ENCODE measurements at places on chromosomes 11 and 22. TPM values are rescaled to one million over a fixed set of nuclear protein-coding genes. Genes with fewer than 3 reads are reported as not detected.

GRCh38 chr22:19891317-19892256 lies 36.9 kb upstream of the GNB1L start:
- DNase-seq = peak; percentile 92

The CCDC87 gene
- 0.09 TPM for total RNA-seq

The CABP7 gene
- not detected for total RNA-seq

The MS4A12 gene
- total RNA-seq = not detected

The MLC1 gene
- total RNA-seq = not detected

The OTOG gene
- not detected for total RNA-seq

DNA sequence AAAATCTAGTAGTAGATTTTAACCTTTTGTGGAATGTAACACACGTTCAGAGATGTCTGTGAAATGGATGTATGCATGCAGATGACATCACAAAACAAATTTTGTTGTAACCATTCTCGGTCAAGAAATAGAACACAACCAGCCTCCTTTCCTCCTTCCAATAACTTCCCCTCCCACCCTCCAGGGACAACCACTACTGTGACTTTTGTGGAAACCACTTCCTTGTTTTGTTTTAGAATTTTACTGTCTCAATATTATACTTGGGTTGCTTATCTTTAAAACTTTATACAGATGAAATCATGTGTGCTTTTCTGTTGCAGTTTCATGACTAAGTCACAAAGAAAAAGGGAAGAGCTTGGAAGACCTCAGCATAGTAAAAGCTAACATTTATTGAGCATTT lies 189.4 kb upstream of the NCAM1 start:
- no peak for DNase-seq

The ANKK1 gene
- 0.14 TPM for total RNA-seq

- no peak for DNase-seq
Measured at GRCh38 chr11:14029440-14029839, 66.9 kb downstream of the SPON1 start.

- peak; percentile 63 for DNase-seq
Measured at GRCh38 chr11:95337175-95337957, 106.4 kb upstream of the SESN3 start.

GRCh38 chr11:63775191-63775590 lies 6.6 kb upstream of the ZFTA start:
- DNase-seq = no peak

The FGF19 gene
- not detected for total RNA-seq

DNA sequence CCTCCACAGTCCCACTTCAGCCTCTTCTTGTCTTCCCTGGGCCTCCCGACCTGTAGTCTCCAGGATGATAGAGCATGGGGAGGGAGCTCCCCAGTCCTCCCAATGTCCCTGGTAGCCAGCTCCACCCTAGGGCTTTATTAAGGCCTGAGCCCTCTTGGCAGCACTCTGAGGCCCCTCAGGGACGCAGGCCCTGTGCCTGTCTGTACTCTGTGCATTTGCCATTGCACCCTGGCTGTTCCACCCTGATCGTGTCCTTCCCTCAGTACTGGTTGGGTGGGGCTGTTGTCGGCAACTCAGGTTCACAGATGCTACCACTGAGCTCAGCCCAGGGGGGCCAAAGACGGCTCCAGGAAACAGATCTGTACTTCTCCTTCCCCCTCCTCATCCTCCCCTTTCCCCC lies 7.2 kb downstream of the SSTR3 start:
- DNase-seq = peak; percentile 8

- DNase-seq = no peak
Measured at GRCh38 chr11:43403357-43404231, 44.9 kb downstream of the TTC17 start.

DNA sequence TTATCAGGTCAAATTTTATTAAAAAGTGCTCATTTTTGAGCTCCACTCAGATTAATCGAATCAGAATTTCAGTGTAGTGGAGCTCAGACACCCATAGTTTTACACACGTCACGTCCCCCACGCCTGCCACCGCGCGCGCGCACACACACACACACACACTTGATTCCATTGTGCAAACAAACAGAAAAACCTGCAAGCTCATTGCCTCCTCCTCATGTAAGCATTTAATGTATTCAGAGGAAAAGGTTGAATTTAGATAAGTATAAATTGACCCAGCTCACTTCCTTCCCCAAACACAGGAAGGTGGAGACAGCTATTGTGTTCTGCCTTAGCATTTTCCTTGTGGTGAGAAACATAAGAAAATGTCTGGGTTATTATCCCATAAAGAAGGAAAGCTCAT lies 336.7 kb downstream of the LUZP2 start:
- DNase-seq = no peak

DNA sequence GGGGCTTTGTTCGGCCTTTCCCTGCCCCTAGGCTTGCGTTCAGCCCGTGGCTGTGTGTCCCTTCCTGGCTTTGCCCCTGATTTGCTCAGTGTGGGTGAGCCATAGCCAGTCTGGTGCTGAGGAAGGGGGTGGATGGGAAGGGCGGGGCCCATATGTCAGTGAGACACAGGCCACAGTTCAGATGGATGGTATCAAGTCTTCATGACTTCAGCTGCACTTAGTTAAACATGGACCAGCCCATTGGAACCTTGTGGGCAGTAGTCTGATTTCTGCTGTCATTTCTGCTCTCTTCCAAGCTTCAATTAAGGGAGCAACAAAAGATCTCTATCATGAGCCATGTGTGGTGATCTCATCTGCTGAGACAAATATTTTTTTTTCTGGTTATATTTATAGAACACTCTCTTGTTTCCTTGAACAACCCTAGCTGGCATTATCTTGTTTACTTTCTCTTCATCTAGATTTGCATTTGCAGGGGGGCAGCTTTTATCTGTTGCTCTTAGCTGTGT lies 21.6 kb upstream of the PEX26 start:
- DNase-seq = no peak

DNA sequence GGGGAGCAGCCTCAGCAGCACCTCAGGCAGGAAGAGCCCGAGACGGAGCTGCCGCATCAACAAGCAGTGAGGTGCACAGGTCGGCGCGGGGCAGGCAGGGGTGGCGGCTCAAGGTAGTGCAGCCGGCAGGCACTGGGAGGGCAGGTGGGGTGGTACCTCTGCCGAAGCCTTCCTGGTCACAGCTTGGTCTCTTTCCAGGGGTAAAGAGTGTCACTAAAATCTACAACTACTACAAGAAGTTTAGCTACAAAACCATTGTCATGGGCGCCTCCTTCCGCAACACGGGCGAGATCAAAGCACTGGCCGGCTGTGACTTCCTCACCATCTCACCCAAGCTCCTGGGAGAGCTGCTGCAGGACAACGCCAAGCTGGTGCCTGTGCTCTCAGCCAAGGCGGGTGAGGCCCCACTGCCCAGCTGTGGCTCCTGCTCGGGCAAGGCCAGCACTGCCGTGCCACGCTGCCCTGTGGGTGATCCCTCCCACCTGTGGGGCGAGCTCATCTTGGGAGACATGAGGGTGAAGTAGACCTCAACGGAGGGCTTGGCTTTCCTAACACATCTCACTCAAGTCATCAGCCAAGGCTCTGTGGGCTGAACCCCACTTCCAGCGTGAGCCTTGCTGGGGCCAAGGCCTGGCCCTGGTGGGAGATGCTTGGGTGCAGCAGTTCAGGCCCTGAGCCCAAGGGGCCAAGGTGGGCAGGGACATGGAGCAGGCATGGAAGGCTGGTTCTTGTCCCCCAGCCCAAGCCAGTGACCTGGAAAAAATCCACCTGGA lies 13.6 kb downstream of the GATD1 start:
- no peak for DNase-seq

DNA sequence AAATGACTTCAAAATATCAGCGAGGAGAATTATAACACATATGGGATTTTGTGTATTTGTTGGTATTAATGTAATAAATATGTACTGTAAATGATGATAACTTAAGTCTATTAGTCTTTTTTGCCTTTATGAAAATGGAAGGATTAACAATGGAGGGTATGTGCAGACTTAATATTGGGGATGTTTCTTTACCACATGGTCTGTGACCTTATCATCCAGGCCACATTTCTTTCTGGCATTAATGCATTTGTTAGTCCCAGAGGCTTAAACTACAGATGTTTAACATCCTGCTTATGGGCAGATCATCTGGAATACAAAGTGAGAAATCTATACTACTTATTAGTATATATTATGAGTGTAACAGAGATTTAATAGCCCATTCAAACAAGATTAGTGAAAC lies 64.6 kb downstream of the SOX6 start:
- DNase-seq = no peak

DNA sequence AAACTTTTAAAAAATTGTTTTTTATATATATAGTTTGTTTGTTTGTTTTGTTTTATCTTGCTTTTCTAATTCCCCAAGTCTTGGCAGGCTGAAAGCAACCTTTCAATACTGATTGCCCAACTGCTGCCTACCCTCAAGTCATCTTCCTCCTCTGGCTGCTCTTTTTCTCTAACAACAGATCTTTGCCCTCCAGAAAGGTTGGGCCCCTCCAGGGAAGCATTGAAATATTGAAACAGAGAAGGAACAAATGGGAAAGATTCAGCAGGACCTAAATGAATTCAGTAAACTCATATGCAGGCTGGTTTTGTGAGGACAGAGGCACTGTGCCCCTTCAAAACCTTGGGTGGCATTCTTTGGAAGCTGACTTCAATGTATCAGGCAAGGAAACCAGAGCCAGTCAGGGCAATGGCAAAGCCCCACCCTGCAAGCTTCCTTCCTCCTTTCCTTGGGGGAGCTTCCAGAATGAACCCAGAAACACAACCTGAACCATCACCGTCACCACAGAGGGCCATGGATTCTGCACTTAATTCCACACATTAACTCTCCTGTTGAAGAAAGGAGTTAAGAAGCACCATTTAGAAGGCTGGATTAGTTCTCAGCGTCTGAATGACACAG lies 815 bp upstream of the MS4A6A start:
- DNase-seq = no peak

The POU2AF3 gene
- total RNA-seq = not detected

- DNase-seq = no peak
Measured at GRCh38 chr11:95720195-95720594, 69.4 kb downstream of the FAM76B start.

- DNase-seq = no peak
Measured at GRCh38 chr11:47992959-47993820, 12.8 kb downstream of the PTPRJ start.

GRCh38 chr11:68150037-68150436 lies 28.8 kb upstream of the CHKA start:
- DNase-seq = no peak

The SIDT2 gene
- 21.5 TPM for total RNA-seq

- peak; percentile 88 for DNase-seq
Measured at GRCh38 chr11:65588199-65589054, 7.2 kb downstream of the KCNK7 start.

The CBLIF gene
- not detected for total RNA-seq

- no peak for DNase-seq
Measured at GRCh38 chr11:95364324-95365295, 133.6 kb upstream of the SESN3 start.

GRCh38 chr11:119537306-119538253 lies 114.6 kb upstream of the THY1 start:
- DNase-seq = no peak

GRCh38 chr22:26457661-26458272 lies 25.8 kb downstream of the HPS4 start:
- DNase-seq = no peak
